ENCODE measurements at places on chromosomes 11 and 22.

GRCh38 chr11:74696500-74696899 lies 34.7 kb downstream of the CHRDL2 start:
- no peak for DNase-seq

DNA sequence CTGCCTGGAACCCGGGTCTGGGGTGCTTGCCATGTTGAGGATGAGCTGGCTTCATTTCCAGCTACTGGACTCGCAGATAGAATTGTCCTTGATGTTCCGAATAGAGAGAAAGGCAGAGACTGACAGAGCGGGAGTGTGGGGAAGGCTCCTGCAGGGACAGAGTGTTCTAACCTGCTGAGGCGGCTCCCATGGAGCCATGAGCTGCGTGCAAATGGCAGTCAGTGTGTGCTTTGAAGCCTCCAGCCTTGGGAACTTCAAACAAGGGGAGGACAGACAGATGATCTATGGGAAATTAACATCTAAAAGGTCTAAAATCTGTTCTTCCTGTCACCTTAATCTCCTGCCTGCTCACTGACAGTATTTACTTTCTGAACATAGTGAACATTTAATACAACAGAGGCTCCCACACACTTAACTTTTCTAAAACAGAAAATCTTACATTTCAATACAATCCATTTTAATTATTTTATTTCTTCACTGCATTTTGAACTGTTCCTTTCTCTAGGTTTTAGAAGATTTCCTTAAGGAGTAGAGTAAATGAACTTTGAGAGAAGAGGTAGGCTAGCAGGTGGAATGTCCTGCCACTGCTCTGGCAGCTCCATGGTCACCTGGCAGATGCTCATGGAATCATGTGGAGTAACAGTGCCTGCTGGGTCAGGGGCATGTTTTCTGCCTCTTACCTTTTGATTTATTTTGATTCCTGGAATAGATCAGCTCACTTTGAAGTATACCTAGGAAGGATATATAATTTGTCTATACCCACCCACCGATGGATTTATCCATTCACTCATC lies 481.7 kb downstream of the NTM start:
- no peak for DNase-seq

- DNase-seq: no peak
These were observed 192.7 kb downstream of the C11orf91 start for GRCh38 chr11:33507967-33508366.

DNA sequence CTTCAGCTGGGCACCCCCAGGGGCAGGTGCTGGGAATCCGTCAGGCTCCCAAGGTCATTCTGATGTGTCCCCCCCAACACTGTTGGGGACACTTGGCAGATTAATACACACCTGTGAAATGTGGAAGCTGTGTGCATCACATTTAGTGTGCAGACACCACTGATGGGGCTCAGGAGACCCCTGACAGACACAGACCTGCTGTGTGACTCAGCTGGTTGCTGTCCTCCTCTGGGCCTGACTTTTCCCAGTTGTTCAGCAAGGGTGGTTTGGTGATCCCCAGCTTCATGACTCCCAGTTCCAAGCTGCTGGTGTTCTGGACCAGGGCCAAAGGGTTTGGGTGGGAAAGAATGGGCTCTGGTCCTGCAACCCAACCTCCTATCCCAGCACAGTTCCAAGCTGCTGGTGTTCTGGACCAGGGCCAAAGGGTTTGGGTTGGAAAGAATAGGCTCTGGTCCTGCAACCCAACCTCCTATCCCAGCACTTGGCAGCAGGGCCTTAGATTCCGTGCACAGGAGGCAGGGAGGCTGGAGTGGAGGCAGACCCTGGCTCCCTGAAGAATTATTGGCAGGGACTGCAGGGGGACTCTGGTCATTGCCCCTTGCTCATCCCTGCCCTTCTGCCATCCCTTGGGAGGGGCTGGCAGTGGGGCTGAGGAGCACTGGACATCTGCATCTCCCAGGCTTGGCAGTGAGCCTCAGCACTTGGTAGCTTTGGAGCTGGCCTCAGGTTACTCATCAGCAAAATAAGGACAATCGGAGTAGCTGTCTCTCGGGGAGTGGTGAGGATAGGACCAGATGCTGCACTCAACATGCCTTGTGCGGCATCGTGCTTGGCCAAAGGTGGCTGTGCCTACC lies 8.4 kb upstream of the OMP start:
- no peak for DNase-seq

- DNase-seq: no peak
These were observed 55.0 kb downstream of the POLD3 start for GRCh38 chr11:74647404-74647803.

DNA sequence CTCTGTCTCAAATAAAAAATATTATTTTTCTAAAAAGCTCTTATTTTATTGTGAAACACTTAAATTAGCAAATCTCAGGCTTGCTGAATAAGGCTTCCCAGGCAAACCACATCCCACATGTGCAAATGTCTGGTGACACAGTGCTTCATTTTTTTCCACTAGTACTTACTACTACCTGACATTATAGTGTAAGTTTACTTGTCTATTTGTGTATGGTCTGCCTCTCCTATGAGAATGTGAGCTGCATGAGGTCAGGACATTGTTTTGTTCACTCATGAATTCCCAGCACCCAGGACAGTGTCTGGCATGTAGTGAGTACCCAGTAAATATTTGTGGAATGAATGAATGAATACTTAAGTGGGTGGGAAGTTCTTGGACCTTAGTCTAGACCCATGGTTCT lies 103.1 kb downstream of the PTPRJ start:
- DNase-seq: no peak

- no peak for DNase-seq
These were observed 52.4 kb downstream of the DKK3 start for GRCh38 chr11:11956006-11956405.

DNA sequence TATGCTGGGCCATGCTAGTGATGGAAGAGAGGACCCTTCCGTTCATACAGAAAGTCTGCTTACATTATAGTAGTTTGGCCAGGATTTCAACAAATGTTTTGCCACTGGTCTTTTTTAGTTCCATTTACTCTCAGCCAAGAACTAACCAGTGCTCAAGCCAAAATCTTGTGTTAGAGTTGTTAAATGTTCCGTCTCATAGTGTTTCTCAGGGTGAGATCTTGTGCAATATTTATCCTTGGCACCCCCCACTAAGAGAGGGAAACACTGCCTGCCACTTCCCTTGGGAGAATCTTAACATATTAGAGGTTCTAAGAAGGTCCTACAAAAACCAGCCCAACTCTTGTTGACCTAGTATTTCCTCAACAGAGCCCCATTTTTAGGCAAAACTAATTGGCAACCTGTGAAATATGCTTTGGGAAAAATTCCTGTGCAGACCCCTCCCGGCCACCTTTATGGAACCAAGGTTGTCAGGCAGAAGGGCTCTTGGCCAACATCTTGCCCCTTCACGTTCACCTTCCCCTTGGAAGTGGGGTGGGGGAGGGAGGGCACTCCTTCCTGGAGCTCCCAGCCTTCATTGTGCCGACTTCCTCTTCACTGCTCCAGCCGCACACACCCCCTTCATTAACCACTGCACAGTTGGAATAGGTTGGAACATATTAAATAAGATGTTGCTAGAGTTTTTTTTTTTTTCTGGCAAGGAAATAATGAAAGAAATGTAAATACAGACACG lies 173.2 kb upstream of the SORL1-AS1 start:
- no peak for DNase-seq

GRCh38 chr11:45287316-45287903 lies 1.3 kb upstream of the SYT13 start:
- no peak for DNase-seq

DNA sequence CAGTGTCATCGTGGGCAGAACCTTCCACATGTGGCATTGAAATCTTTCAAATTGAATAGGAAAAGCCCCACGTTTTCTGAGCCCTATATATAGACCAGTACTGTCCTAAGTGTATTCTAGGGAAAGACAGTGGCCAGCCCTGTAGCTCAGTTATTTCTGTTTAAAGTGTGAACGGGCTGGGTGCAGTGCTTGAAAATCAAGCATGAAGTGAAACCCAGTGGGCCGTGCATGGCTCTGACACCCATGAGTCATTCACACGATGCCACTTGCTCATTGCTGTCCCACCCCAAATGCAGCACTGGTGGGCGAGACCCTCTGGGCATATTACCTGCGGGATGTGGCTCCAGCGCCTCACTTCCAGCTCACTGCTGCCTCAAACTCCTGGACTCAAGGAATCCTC lies 29.8 kb upstream of the CCDC188 start:
- no peak for DNase-seq

DNA sequence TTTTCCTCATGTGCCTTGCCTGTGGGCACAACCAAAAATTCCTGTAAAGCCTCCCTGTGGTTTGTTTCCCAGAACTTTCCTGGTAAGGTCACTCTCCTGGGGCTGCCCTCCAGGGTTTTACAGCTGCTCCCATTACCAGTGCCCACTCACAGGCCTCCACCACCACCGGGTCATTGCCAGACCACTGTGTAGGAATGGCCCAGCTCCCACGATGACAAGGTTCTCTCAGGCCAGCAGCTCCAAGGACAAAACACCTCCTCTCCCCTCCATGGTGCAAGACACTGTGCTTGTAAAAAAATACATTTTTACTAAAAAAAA lies 96.1 kb upstream of the AKIP1 start:
- no peak for DNase-seq

DNA sequence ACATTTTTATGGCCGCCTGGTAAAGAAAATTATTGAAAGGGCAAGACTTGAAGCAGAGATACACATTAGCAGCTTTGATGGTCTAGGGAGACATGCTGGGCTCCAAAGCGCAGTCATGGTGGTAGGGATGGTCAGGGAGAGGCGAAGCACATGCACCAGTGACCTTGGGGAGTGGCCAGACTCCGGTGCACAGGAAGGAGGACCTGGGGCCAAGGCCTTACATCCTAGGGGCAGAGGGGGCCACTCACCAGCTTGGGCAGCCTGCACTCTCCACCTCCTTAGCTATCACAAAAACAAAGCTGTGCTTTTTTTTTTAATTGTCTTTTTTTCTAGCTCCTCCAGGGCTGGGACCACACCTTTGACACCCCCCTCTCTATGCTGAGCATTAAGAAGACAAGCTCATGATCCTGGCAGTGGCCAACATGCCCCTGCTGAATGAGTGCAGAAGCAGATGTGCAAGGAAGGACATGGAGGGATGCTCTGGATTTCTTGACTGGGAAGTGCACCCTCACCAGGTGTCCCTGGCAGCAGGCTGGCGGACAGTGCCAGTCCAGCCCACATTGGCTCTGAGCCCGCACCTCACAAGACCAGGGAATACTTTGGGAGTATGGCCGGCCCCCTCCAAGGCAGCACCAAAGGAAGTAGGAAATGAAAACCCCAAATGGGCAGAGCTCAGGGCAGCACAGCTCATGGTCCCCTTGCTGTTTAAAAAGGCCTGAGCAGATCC lies 619.9 kb downstream of the TBC1D22A start:
- DNase-seq: no peak

GRCh38 chr11:70415642-70416395 lies 17.5 kb downstream of the CTTN start:
- no peak for DNase-seq

- no peak for DNase-seq
These were observed 52.5 kb downstream of the RRAS2 start for GRCh38 chr11:14306481-14306880.

DNA sequence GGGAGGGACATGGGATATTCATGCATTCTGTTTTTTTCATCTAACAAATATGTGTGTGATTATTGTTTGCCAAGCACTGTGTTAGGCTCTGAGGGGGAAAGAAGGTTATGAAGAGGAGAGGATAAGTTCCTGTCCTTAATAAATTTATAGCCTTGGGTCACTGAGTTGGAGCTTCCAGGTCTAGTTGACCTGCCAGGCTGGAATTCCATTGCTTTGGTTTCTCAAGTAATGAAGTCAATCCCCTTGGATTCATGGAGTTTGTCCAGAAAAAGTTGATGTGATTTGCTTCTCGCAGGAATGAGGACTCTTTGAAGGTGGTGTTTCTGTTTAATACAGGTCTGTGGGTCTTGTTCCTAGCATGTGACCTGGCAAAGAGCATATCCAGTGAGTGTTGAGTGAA lies 156.2 kb downstream of the ADAMTS15 start:
- no peak for DNase-seq

GRCh38 chr22:48660790-48661740 lies 1166.6 kb downstream of the BRD1 start:
- no peak for DNase-seq

- no peak for DNase-seq
These were observed 82.1 kb downstream of the KCNQ1 start for GRCh38 chr11:2526808-2527381.

- no peak for DNase-seq
These were observed 10.5 kb downstream of the TOLLIP start for GRCh38 chr11:1298695-1299492.

- no peak for DNase-seq
These were observed 1.1 kb downstream of the PLAAT5 start for GRCh38 chr11:63489879-63490278.

- DNase-seq: no peak
These were observed 3.3 kb upstream of the SHISA8 start for GRCh38 chr22:41917903-41918791.

DNA sequence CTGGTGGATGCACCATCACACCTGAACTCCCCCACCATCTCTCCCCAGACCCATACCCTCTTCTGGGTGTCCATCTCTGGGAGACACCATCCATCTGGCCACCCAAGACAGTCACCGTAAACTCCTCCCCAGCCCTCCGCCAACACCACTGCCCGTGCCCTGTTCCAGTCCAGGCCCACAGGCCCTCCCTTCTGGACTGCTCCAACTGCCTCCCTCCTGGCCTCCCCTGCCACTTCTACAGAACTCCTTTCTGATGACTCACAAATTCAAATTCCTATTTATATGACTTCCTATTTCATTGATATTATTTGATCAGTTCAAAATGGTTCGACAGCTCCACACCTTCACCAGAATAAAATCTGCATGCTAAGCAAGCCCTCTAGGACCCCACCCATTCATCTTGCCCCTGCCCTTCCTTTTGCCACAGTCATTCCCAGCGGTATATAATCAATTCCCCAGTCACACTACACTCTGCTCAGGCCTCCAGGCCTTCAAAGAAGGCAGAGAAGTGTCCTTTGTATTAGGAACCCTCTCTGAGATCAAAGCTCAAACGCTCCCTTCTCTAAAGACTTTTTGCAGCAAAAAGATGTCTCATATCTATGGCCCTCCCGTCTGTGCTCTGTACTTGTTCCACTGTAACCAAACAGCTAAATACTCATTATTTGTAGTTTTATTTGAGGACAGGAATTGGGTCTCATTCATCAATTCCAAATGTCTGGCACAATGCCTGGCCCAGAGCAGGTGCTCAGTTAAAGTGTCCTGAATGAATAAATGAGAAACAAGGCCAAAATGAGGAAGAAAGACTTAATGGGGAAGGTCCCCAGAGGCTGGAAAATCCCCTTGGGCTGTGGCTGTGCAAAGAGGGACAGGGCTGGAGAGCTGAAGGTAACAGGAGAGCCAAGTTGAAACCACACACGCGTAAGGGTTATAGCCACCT lies 29.0 kb downstream of the MYH9 start:
- DNase-seq: no peak

- no peak for DNase-seq
These were observed 4.9 kb downstream of the ALX4 start for GRCh38 chr11:44305026-44305469.

DNA sequence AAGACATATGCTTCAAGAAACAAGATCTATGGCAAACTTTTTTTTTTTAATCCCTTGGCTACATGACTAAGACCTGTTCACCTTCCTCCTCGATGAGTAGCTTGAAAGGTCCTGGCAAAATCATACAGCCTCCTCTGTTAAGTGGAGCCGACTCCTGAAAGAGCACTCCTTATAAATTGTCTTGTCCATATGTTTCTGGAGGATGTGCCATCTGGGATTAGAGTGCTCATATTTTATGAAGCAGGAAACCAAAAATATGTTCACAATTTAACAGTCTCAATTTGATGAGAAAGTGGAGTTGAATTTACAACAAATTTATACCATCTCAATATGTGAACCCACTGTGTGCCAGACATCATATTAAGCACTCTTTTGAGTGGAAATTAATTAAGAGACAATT lies 912.1 kb upstream of the FAT3 start:
- DNase-seq: no peak

- no peak for DNase-seq
These were observed 28.9 kb downstream of the AP1B1 start for GRCh38 chr22:29359469-29359868.

Data from activated CD4-positive, alpha-beta T cell treated with anti-CD3 and anti-CD28 coated beads for 24 hours (primary cell).